ENCODE measurements at places on chromosomes 6 and 20. TPM values are rescaled to one million over a fixed set of nuclear protein-coding genes. Genes with fewer than 3 reads are reported as not detected.

Gene PAX1
- 0.12 TPM for polyA plus RNA-seq

Gene PTPRK
- polyA plus RNA-seq, result 5.1 TPM

Gene CAPN11
- polyA plus RNA-seq, result 0.29 TPM

Gene TFAP2A
- 28.8 TPM for polyA plus RNA-seq

Gene BPI
- 0.02 TPM for polyA plus RNA-seq

Gene CD24
- polyA plus RNA-seq, result 1,138 TPM

Gene DDO
- polyA plus RNA-seq, result 0.34 TPM

Gene CLPSL2
- not detected for polyA plus RNA-seq

Gene RHAG
- 0.05 TPM for polyA plus RNA-seq

Gene LY6G6F
- polyA plus RNA-seq, result not detected

Gene OLIG3
- not detected for polyA plus RNA-seq

Gene EBF4
- 7.0 TPM for polyA plus RNA-seq

Gene TMEM151B
- polyA plus RNA-seq, result 0.06 TPM

Gene GLP1R
- not detected for polyA plus RNA-seq

Gene PTCRA
- polyA plus RNA-seq, result not detected

Gene TMEM217
- polyA plus RNA-seq, result 2.6 TPM

Gene ARMH2
- not detected for polyA plus RNA-seq

Gene KCNQ5
- 0.18 TPM for polyA plus RNA-seq

Gene SLC22A7
- polyA plus RNA-seq, result not detected

Gene C20orf144
- polyA plus RNA-seq, result 0.02 TPM

Gene SNPH
- 0.92 TPM for polyA plus RNA-seq

Gene WFDC2
- polyA plus RNA-seq, result 6.1 TPM

Gene ANKRD66
- not detected for polyA plus RNA-seq

Gene PSORS1C2
- 0.81 TPM for polyA plus RNA-seq

Gene CCDC170
- 0.02 TPM for polyA plus RNA-seq

Gene EPPIN
- not detected for polyA plus RNA-seq

All from esophagus (tissue), 2 donors.